ENCODE measurements at places on chromosomes 1 and 21.
A peak's percentile ranks its signal among the peaks of the same experiment; 100 is the strongest.

- no peak for DNase-seq
Measured at GRCh38 chr1:229139331-229140118, 131.4 kb upstream of the RAB4A start.

GRCh38 chr1:5717031-5717682 lies 275.1 kb downstream of the NPHP4 start:
- DNase-seq, result no peak

DNA sequence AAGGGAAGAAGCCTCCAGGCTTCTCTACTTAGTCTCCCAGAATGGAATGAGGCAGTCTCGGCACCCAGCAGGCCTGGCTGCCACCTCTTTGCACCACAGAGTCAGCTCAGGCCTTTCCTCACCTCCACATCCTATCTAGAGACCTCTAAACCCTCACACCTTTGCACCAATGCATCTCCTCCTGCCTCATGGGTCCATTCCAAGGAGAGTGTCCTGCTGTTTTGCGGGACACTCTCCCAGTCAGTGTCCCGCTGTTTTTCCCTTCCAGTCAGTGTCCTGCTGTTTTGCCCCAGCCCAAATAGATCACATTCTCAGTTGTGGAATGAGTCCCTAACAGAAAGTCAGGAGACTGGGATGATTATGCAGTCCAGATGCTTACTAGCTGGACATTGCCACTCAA lies 185.6 kb upstream of the CAMK1G start:
- no peak for DNase-seq

GRCh38 chr1:42392255-42392654 lies 11.7 kb downstream of the RIMKLA start:
- peak; percentile 42 for DNase-seq

- no peak for DNase-seq
Measured at GRCh38 chr1:238485912-238486209, 595.1 kb upstream of the ZP4 start.

- no peak for DNase-seq
Measured at GRCh38 chr1:167483790-167484189, 34.5 kb downstream of the CD247 start.

- DNase-seq, result no peak
Measured at GRCh38 chr1:3251099-3251806, 182.2 kb downstream of the PRDM16 start.

DNA sequence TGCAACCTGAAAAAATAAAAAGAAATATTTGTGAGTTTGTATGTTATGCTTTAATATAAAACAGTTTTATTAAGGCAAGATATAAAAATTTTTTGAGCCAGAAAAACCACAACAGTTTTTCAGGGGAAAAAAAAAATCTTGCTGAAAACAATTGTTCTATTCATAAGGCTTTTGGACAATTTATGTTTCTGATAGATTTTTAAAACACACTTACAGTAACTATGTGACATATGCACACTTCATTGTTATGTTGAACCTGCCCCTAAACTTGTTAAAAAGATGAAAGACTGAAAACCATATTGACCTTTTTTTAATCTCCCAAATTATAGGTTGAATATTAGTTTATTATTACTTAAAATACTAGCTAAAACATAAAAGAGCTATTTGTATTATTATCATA lies 279.9 kb upstream of the C1orf105 start:
- no peak for DNase-seq

DNA sequence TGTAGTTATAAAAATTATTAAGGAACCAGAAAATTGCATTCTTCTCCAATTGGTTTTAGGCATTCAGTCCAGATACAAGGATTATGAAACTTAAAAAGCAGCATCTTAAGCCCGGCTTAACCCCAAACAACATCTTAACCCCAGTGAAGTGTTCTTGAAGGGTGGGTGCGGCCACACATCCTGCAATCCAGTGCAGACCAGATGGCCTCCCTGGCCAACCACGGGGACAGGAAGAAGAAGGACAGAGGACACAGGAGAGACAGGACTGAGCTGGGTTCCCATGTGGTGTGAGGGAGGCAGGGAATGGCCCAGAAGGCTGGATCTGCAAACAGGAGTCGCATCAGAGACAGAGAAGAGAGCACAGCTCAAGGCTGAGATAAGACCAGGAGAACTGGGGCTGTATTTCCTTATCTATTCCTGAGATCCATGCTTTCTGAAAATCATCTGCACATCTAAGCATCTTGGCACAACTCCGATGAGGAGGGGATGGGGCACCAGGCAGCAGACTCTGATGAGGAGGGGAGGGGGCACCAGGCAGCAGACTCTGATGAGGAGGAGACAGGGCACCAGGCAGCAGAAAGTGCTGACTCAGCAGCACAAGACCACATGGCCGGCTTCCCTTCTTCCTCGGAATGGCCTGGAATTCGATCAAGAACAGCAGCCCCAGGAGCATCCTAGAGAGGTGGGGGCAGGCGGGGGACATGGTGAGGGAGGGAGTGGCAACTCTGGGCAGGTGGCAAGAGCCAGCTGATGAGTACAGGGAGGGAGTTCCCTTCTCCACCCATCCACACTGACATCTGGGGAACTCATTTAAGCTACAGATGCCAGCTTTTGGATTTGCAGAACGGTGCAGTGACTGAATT lies 26.6 kb downstream of the ABCG1 start:
- DNase-seq, result peak; percentile 54

DNA sequence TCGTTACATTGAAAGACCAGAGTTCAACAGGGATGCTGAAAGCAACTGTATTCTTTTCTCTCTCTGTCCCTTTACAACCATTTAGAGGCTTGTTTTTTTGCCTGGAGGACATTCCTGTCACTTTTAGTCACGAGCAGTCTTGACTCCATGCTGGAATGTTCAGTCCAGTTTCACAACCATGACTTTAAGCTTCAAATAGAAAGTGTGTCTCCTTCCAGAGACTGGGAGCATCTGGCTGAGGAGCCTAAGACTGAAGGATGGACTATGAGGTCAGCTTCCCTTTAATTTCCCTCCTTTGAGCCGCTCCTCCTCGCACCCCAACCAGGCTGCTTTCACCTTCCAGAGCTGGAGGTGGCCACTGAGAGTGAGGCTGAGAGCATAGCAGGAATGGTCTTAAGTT lies 10.5 kb upstream of the RYR2 start:
- DNase-seq, result no peak

GRCh38 chr1:27284425-27285273 lies 37.3 kb upstream of the TMEM222 start:
- peak; percentile 46 for DNase-seq

GRCh38 chr1:233523047-233523446 lies 90.9 kb upstream of the KCNK1 start:
- DNase-seq, result no peak

- DNase-seq, result no peak
Measured at GRCh38 chr1:229440851-229441537, 7.1 kb upstream of the ACTA1 start.

- peak; percentile 30 for DNase-seq
Measured at GRCh38 chr1:114111731-114112641, 41.7 kb downstream of the SYT6 start.

GRCh38 chr1:85078903-85079302 lies 30.6 kb upstream of the MCOLN3 start:
- DNase-seq, result no peak

GRCh38 chr21:44499631-44500030 lies 40.4 kb downstream of the KRTAP10-1 start:
- DNase-seq, result no peak

DNA sequence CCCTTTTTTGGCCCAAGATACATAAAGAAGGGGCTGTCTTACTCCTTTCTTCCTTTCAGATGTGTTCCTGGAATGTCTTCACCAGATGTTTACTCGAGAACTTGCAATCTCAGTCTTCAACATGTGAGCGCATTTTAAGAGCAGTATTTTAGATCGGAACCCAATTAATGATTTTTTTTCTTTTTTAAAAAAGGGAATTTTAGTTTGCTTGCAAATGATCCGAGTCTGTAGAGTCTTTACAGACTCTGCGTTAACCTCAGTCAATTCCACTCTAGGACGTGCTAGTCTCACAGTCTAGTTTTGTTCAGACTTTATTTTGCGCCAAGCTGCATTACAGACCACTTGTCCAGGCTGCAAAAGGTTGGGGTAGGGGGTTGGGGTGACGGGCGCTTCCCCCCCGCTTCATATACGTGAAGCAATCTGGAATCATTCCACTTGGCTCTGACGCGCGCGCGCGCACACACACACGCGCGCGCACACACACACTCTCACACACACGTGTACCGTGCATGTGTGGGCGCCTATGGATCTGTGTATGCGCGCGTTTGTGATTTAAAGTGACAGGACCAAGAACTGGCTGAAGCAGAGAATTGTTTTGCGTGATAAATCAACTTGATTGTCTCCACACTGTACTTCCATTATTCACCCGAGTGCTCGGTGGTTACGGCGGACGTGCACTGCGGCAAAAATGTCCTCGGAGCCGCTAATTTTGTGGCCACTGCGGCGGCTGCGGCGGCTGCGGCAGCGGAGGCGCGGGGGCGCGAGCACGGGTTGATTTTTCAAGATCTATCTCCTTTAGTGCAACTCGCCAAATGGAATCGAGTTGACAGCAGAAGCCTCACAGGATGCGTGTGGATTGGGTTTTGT lies 25.6 kb upstream of the NFIA start:
- no peak for DNase-seq

GRCh38 chr1:150974580-150975478 lies at the start of gene CERS2:
CERS2 (minus strand) TSS chr1:150974835; CDS start chr1:150969090, 5,745 bp downstream.
- DNase-seq, result peak; percentile 74

- DNase-seq, result no peak
Measured at GRCh38 chr1:147852706-147853225, 49.8 kb upstream of the GJA8 start.

GRCh38 chr1:44819196-44819607 lies 10.9 kb downstream of the BTBD19 start:
- no peak for DNase-seq

GRCh38 chr1:153001382-153001781 lies at the start of gene SPRR3:
SPRR3 (plus strand) TSS chr1:153001749; CDS start chr1:153003021, 1,272 bp downstream.
- DNase-seq, result no peak

GRCh38 chr1:112866151-112866550 lies 89.8 kb downstream of the SLC16A1 start:
- DNase-seq, result no peak

- no peak for DNase-seq
Measured at GRCh38 chr1:161241682-161242081, 3.7 kb upstream of the NR1I3 start.

DNA sequence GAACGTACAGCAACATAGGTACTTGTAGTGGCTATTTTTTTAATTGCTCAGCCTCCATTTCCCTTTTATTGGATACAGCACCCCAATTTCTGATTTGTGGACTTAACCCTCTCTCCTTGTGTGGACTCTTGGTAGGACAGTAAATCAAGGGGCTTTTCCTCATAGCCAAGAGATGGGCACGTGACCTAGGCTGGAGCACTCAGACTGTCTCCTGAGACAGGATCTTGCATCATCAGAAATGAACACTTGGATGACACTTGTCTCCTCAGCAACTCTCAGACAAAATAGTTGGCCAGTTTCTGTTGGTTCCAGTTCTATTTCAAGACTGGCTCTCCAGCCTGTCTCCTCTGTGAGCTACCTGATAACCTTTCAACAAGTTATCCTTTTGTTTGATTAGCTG lies 112.9 kb upstream of the ZNF678 start:
- no peak for DNase-seq

GRCh38 chr1:101288491-101288944 lies 51.7 kb downstream of the S1PR1 start:
- DNase-seq, result peak; percentile 7

DNA sequence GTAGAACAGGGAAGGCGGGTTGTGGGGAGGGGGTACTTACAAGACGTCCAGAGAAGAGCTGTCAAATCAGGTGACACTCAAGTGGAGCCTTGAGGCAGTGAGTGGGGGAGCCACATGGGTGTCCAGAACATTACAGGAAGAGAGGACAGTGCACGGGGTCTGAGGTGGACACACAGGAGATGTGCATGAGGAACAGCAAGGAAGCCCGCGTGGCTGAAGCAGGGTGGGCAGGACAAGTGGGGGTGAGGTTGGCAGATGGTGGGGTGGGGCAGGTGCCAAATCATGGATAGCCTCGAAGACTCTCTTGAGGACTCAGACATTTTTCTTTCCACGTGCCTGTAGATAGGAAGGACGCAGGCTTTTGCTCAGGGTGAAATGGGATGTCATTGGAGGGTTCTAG lies 921 bp downstream of the SMPDL3B start:
- DNase-seq, result no peak

- no peak for DNase-seq
Measured at GRCh38 chr1:61436016-61436415, 288.9 kb downstream of the TM2D1 start.

- DNase-seq, result no peak
Measured at GRCh38 chr1:47519491-47519890, 81.6 kb downstream of the FOXD2 start.

- DNase-seq, result no peak
Measured at GRCh38 chr1:178634445-178634844, 90.6 kb upstream of the RALGPS2 start.

DNA sequence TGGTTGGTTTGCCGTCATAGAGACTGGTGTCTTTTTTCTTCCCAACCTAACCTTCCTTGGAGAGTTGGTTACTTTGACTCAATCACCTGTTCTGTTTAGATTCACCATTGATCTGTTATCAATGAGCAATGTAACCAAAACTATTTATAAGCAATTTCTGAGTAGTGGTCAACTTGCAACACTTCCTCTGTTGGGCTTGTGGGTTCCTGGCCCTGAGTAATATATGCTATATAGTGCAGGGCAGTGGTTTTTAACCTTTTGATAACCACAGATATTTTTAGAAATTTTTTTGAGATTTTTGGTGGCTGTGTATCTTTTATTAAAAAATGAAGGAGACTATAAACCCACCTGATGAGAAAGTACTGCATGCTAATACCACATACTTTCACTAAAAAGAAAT lies 9.4 kb upstream of the XCL1 start:
- DNase-seq, result no peak

DNA sequence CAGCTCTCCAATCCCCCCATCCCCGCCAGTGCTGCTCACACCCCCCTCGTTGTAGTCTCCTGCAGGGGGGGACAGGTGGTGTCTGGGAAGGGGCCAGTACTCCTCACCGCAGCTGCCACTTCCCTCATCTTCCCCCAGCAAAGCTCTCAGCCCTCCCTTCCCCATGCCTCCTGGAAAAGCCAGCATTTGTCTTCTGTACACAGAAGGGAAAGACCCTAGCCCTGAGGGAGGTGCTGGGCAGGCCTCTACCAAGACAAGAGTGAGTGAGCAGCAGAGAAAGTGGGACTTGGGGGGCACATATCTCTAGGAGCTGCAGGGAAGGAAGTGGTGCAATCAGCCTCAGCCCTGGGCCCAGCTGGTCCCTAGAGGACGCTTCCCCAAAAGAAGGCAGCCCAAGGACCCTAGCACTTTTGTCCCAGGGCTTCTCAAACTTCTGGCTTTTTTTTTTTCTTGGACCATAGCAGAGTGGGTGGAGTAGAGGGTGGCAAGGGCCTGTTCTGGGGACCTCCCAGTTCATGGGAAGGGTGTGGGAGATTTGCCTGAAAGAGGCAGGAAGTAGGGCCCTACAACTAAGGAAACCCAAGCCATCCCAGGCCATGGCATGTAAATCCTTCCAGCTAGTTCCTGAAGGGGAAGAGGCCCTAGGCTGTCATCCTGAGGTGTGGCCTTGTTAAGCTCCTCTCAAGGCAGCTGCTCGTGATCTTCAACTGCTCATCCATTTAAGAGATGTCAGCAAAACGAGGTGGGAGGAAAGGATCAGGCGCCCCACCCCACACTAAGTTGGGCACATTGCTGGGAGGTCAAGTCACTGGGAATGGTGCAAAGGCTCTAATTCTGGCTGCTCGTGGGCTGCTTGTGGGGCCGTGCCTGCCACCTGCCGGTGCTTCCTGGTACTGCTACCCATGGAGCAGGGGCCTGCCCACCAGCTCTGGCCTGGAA lies 12.6 kb downstream of the ZC3H12A start:
- DNase-seq, result peak; percentile 28
